Head of caudate nucleus (tissue), 42 donors: ENCODE measurements at places on chromosomes 3 and 15.

- DNase-seq = no peak
These were observed 2.7 kb downstream of the PAK6 start for GRCh38 chr15:40241269-40242212.

GRCh38 chr3:21294768-21295167, 456.2 kb downstream of the ZNF385D start:
- DNase-seq = no peak

GRCh38 chr15:54577476-54578250, 599.4 kb downstream of the UNC13C start:
- DNase-seq = no peak

- no peak for DNase-seq
These were observed 27.9 kb upstream of the MUC13 start for GRCh38 chr3:124962403-124962940.

DNA sequence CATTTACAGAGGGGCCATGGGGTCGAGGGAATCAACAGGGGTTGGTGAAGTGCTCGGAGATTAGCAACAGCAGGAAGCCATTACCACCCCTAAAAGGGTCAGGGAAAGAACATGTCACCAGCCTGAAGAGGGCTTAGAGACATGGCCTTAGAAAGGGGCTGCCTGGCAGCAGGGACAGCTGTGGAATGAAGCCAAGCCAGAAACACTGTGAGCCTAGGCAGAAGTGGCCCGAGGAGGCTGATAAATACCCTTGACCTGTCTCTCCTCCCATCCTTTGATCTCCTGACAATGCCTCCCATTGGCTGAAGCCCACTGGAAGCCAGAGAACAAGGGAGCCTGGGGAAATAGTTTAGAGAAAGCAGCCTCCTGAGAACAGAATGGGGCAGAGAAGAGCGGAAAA, 31.4 kb downstream of the GPD1L start:
- DNase-seq = no peak

DNA sequence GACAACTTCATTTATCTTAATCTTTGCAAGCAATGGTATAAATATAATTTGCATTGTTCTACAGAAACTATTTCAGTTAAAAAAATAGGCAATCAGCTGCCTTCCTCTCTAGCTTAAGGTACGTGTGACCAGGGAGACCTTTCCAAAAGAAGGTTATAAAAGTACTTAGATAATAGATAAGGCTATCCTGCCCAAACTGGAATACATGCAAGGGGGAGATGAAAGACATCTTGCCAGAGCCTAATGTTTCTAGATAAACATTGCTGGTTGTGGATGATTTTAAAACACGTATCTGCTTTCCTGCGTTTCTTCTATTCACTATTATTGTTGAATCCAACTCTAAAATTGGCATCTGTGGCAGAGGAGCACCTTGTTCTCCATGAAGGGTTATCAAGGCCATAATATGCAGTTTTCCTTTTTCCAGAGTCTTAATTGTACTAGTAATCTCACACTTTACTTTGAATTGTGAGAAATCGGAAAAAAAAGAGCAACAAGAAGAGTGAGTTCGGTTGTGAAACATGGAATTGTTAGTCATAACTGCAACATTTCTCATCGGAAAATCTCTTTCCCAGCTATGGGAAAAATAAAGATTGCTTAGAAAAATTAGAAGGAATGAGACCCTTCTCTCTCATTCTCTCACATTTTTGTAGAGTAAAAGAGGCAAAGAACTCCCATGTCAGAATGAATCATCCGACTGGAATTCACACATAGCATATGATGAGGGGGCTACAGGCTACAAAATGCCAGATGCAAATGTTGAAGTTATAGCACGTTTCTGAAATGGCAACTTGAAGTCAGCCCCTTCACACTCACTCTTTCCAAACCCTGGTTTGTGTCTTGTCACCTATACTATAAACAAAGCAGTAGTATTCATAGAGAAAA, 936.1 kb upstream of the NR2F2 start:
- DNase-seq = no peak

GRCh38 chr3:124759666-124760401, 29.6 kb downstream of the UMPS start:
- no peak for DNase-seq
